NCI-H2107 (cell line): ENCODE measurements at places on chromosomes 11 and 22.

DNA sequence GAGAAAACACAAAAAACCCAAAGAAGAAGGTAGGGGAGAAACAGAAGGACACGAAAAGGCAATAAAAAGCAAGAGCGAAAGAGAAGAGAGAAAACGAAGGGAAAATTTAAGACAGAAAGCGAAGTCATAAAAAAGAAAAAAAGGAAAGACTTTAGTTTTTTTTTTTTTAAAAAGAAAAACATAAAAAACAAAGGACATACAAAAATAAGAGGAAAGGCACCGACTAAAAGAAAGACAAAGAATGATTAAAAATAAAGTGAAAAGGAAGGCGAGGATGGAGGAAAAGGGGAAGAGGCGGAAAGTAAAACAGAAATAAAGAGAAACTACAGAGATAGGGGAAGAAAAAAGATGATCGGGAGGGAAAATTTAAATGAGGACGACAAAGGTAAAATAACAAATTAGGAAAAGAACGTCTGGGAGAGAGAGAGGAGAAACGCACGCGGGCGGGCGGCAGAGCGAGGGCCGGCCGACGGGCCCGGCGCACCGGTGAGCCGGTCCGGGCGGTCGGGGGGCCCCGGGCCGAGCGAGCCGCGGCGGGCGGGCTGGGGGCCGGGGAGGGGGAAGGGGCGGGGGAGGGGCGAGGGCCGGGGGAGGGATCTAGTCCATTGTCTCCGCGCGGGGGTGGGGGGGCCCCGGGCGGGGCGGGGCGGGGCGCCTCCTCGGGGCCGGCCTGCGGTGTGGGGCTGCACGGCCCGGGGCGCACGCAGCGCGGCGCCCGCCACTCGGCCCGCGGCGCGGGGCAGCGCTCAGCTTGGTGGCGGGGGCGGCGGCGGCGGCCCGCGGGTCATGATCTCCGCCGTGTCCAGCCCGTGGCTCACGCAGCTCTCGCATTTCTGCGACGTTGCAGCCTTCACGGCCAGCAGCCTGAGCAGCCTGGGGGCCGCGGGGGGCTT lies at the start of gene TBX1:
Gene TBX1 (plus strand): TSS at position 721 of the 893 bp plus-strand sequence. CDS start 66 bp downstream, at position 787.
- DNase-seq, result no peak

DNA sequence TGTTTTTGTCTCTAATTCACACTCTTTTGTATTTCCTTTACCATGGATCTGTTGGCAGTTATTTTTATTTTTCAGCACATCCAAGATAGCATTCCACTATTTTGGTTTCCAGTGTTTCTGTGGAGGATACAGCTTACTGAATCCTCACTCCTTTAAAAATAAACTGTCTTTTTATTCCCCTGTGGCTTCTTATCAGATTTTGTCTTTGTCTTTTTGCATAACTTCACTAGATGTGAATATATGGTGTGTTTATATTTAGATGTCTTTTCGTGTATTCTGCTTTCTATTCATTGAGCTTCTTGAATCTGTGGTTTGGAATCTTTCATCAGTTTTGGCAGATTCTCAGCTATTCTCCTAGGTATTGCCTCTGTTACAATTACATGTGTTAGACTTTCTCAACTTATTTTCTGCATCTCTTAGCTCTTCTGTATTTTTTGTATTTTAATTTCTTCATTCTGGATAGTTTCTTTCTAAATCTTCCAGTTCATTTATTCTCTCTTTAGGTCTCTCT lies 7.4 kb upstream of the ATXN10 start:
- DNase-seq, result no peak

- no peak for DNase-seq
Observed at GRCh38 chr22:24145446-24146193, 35.7 kb upstream of the SUSD2 start.

DNA sequence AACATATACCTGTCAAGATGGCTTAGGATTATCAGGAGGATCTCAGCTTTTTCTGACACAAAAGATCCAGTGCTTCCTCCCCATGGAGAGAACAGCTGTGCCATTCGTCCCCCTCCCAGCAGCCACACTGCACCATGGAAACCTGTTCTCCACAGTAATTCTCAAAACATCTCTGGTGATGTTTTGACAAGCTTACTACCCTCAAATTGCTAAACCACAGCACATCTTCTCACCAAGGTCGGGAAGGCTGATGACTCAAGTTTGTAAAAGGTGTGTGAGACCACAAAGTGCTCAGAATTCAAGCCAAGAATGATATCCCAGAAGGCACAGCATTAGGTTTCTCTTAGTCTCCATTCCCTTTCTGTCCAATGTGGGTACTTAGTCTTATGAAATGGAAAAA lies 3.9 kb upstream of the RAB38 start:
- DNase-seq, result no peak

DNA sequence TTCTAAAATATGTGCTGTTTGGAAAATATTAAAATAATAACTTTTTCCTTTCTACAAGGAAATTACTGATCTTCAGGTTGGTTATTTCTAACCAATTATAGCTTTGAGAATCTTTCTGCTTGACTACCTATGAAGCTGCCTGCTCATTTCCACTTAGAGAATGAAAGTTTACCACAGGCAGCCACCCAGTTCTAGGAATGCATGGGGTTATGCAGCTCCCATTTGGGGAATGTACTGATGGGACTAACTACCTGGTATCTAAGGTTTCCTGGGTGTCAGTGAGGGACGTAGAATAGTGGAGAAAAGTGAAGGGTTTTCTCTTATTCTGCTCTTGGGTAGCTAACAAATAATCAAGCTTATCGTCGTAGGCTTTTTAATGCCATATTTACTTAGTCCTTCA lies 73.4 kb downstream of the DEUP1 start:
- no peak for DNase-seq

GRCh38 chr11:18668131-18668530 lies 30.4 kb upstream of the TMEM86A start:
- no peak for DNase-seq

- DNase-seq, result no peak
Observed at GRCh38 chr11:69848201-69848600, 29.0 kb upstream of the FGF3 start.

DNA sequence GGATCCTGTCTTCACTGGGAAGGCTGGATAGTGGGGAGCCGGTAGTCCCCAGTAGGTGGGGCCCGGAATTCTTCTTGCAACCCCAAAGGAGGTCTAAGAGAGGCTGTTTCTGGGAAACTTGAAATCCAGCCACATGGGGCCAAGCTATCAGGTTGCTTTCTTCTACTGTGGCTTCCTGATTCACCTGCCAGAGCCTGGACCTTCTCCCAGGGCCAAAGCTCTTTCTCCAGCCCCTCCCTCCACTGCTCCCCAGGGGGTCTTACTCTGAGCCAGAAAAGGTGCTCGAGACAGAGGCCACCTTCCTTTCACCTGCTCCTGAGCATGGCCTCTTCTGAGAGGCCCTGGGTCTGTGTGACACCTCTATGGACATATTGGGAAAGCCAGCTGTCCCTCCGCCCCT lies 9.1 kb downstream of the TST start:
- DNase-seq, result no peak

- DNase-seq, result no peak
Observed at GRCh38 chr11:44600839-44601383, 35.4 kb downstream of the CD82 start.

- no peak for DNase-seq
Observed at GRCh38 chr11:96109331-96110030, 185.6 kb upstream of the MTMR2 start.

- DNase-seq, result no peak
Observed at GRCh38 chr11:117064275-117064674, 34.0 kb downstream of the SIK3 start.

DNA sequence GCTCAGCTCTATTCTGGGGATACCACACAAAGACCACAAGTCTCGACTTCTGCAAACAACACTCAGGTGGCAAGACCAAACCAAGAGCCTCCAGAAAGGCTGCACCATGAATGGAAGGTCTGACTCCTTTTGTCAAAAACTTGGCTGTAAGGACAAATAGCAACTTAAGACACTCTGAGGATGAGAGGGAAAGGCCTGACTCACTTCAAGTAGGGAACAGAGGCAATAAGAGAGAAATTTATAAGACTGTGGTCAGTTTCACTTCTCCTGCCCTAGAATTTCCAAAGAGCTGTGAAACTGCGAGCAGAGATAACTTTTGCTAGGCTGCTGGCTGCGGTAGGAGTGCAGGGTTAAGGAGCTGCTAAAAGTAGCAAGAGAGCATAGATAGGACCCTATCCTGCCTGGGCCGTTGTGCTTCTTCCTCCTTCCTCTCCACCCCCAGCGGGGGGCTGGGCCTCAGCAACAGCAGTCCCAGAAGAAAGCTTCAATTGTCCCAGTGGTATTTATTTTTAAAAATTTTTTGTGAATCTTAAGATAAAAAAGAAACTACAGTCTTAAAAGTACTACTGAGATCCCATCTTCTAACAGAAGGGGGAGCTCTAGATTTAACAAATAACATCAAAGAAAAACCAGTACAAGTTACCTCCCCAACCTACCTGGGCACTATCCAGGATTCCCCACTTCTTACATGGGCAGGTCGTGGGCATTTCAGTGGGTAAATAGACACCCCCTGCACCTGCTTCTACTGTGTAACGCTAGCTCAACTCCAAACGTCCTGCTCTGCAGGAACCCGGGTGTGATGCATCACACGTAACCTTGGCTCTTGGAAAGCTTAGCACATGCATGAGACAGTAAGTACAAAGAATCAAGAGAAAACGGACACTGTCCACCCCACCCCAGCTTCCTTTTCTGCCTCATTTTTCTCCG lies 66.4 kb downstream of the SGSM3 start:
- DNase-seq, result peak; percentile 30

- no peak for DNase-seq
Observed at GRCh38 chr11:133928628-133929059, 28.1 kb downstream of the IGSF9B start.

GRCh38 chr22:30197389-30197788 lies 49.2 kb downstream of the LIF start:
- no peak for DNase-seq

GRCh38 chr11:64535811-64536210 lies 55.2 kb upstream of the SLC22A12 start:
- DNase-seq, result no peak

DNA sequence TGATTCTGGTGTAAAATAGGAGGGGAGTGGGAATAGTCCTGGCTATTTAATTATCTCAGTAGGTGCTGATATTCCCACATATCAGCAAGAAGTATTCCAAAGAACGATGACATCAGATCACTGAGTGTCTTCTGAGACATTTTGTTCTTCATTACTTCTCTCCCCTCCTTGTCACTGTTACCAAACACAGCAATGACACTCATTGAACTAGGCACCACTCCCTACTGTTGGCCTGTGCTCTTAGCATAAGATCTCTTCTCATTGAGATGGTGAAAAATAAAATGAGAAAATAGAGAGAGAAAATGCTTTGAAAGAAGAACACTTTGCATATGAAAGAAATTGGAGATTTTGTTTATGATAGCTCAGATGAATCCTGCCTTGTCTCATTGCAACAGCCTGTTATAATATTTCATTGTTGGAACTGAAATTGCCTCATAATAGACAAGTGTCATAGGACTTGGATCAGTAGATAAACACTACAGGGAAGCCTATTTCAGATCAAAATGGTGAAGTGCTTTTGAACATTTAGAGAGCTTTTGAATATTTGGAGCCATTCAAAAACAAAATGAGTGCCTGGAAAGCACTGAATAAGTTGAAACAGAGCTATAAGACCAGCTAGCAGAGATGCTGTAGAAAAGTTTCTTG lies 11.3 kb upstream of the ETS1 start:
- no peak for DNase-seq

GRCh38 chr11:90774727-90775566 lies 552.1 kb upstream of the CHORDC1 start:
- no peak for DNase-seq

- no peak for DNase-seq
Observed at GRCh38 chr11:24234822-24235508, 261.9 kb upstream of the LUZP2 start.

GRCh38 chr11:47516984-47517853 lies 35.7 kb downstream of the CELF1 start:
- DNase-seq, result no peak

DNA sequence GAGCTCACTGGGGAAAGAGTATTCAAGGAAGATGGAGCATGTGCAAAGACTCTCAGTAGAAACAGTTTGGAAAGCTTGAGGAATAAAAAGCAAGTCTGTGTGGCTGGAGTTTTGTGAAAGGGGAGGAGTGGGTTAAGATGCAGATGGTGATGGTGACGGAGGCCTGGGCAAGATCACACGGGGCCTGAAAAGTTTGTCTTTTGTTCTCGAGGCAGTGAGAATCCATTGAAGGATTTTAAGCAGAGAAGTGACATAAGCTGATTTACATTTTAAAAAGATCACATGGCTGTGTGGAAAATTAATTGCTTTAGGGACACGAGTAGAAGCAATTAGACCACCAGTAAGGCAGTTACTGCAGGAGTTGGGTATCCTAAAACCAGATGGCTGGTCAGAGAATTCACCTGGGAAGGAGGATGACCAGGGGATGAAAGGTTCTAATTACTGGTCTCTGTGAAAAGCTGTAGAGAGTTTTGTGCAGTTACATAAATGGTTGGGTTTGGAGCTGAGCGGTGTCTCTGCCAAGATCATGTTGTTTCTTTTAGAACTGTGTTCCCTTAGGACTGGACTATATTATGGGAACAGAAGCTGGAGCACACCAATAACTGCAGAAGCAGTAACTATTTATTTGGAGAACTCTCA lies 7.1 kb downstream of the RRP8 start:
- DNase-seq, result no peak

DNA sequence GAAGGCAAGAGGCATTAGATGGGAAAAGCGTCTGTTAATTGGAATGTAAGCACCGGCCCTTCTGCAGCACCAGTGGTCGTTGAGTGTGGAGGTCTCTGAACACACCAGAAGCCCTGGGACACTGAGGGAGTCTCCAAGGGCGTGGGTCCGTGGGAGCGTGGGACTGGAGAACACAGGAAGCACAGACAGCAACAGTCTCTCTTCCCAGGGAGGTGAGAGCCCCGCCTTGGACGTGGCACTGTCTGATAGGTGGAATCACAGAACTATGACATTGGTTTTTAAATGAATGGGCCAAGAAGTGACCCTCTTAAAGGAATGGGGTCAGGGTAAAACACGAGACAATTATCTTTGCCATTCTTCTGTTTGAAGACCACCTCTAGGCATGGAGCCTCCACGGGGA lies 28.1 kb upstream of the BID start:
- DNase-seq, result no peak

DNA sequence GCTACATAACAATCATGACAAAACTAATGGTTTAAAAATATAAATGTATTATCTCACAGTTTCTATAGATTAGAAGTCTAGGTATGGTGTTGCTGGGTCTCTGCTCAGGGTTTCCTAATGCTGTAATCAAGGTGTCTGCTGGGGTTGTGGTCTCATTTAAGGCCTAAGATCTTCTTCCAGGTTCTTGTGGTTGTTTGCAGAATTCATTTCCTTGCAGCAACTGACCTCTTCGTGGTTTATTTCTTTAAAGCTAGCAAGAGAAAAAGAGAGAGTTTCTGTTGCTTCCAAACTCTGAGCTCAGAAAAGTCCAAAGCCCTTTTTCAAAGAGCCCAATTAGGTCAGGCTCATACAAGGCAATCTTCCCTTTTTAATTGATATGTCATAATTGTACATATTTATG lies 452.7 kb upstream of the CCDC179 start:
- DNase-seq, result no peak
